ENCODE measurements at places on chromosomes 6 and 20.
A peak's percentile ranks its signal among the peaks of the same experiment; 100 is the strongest.

- DNase-seq, result no peak
These were observed 76.0 kb upstream of the TBC1D7 start for GRCh38 chr6:13404228-13404891.

DNA sequence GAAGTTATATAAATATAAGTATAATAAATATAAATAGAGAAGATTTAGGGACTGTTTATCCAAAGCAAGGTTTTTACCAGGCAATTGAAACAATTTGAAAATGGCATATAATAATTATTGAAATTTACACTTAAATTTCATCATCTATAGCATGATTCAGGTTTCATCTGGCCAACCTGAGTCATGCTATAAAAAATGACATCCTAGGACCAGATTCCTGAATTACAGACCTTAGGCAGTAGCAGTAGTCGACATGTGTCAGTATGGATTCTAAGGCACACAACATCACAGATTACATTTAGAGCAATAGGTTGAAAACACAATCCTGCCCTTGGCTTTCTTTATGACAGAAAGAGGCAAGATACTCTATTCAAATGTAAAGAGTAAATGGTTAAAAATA is 592.3 kb downstream of the PHF3 start:
- DNase-seq, result no peak

DNA sequence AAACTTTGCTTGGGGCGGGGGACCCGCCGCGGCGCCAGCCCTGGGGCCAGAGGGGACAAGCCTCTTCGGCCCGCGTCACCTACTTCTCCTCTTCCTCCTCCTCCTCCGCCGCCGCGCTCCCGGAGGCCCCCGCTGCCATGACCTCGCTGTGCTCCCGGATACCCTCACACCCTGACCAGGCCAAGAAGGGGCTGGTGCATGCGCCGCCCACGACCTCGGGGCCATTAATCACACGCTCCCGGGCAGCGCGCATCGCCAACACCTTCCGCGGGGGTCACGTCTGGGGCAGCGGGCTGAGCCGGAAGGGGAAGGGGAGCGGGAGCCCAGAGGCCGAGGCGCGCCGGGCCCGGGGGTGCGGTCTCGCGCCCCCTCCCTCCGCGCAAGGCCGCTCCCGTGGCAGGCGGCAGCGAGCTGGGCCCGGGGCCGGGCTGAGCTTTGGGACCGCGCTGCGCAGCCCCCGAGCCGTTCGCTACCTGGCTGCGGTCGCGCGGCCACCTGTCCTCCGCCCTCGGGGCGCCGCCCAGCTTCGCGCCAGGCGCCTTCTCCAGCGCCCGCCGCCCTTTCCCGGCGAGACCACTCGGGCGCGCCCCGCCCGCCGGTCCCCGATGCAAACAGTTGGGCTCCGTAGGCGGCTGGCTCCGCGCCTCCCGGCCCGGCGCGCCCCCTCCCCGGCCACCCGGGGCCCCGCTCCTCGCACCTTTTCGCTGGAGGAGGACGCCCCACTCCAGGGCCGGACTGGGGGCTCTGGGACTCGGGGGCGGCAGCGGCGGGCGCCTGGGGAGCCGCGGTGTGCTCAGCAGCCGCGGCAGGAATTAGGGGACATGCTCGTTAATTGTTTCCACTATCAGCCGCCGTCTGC is 575 bp upstream of the CNR1 start:
- no peak for DNase-seq

DNA sequence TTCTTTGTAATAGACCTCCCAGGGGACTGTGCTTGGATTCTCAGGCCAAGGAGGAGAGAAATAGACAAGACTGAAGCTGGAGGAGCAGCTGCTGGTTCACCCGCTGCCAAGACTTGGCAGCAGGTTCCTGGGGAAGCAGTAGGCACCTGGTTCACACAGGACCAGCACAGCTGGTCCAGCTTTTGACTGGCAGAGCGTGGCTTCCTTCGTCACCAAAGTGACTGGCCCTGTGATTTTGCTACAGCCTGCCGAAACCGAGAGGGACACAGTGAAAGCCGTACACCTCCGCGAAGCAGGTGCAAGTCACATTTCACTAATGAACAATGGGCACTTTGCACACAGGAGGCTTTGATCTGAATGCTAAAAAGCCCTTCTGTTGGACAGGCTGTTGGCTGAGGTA is 199.0 kb downstream of the RNF144B start:
- no peak for DNase-seq

DNA sequence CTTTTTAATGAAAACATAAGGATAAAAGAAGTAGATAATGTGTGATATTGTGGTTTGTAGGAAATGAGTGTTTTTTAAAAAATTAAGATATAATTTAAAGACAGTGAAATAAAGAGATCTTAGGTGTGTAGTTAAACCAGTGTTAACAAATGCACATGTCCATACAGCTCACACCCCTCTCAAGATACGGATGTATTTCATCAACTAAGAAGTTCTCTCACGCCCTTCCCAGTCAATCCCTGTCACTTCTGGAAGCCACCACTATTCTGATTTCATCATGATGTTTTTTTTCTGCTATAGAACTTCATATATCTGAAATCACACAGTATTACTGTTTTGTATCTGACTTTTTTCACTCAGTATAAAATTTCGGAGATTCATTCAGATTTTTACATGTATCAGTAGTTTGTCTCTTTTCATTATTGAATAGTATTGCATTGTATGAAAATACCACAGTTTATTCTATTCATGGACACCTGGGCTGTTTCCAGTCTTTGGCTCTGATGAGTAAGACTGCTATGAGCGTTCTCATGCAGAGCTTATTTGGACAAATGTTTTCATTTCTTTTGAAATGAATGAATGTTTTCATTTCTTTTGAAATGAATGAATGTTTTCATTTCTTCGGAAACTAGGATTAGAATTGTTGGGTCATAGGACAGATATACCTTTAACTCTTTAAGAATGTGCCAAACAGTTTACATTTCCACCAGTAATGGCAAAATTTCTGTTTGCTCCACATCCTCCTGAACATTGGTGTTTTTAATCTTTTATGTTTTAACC is 49.7 kb upstream of the ELOVL5 start:
- no peak for DNase-seq

DNA sequence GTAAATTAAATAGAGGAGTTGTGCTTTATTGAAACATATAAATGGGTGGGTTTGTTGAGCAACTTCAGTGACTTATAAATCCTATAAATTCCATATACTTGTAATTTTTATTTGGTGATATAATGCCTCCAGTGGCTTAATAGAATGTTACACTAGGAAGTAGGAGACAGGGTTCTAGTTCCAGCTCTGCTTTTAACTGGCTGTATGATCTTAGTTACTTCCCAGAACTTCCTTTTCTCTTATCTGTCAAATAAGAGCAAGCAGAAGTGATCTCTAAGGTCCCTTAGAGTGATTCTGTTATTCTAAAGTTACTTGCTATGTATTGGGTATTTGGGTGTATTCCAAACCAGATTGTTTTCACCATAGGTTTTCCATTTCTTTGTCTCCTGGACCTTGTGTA is 10.2 kb downstream of the ZSCAN23 start:
- DNase-seq, result no peak

GRCh38 chr6:149190224-149190831 is 127.2 kb upstream of the TAB2 start:
- no peak for DNase-seq

GRCh38 chr6:90372885-90373284 is 76.2 kb upstream of the BACH2 start:
- DNase-seq, result no peak

- peak; percentile 3 for DNase-seq
These were observed 148.7 kb downstream of the PRL start for GRCh38 chr6:22147921-22148776.

DNA sequence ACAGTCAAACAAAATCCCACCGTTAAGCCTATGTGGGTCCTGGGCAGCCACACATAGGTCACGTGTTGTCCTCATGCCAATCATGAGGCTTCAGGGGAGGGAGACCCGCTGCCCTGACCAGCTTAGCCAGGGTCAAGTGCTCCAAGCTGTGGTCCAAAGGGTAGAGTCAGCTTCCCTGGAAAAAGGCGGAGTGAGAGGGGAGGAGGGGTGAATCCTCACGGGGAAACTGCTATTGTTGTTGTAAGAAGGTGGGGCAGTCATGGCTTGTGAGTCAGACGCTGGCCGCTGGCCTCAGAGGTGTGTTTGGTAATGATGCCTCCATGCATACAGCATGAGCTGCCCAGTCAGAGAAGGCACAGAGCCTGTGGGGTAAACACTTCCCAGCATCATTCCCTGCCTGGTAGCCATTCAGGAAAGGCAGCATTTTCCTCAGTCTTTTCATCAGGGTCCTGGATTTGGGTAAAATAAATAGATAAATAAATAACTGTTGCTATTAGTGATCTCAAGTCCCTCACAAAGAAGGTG is 8.7 kb downstream of the CST3 start:
- DNase-seq, result no peak

GRCh38 chr6:117985916-117986315 is 78.9 kb downstream of the SLC35F1 start:
- no peak for DNase-seq

GRCh38 chr20:48015141-48015910 is 230.0 kb upstream of the SULF2 start:
- no peak for DNase-seq

DNA sequence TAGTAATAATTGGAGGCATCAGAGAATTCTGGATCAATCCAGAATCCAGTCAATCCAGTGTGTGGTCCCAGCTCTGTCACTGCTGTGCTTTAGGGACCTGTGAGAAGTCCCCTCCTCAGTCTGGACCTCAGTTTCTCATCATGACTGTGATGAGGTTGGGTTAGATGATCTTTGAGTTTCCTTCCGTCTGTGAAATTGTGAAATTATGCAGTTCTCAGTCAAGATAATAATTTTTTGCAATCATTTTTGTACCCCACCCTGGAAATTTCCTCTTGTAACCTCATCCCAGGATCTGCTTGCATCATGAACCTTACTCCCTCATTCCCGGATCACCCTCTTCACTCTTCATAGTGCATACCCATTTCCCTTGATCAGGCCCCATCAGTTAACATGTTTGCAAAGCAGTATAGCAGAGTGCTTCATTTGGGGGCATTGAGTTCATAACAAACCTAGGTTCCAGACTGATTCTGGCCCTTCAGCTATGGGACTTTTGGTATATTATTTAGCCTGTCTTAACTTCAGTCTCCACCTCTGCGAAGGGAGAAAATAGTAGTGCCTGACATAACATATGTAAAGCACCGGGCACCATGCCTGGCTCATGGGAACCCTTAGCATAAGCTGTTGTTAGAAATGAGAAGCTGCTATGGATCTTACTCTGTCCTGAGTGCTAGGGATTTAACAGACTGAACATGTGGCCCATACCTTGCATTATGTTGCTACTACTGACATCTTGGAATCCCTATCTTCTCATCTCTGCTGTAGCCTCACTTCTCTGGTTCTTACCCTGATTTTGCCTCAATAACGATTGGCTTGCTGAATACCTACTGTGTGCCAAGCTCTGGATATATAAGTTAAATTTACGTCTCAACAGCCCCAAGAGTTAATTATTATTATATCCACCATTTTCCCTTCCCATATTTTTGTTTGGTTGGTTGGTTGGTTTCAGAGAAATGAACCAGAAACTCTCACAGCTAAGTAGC is 1.3 kb downstream of the ZNF76 start:
- DNase-seq, result no peak

GRCh38 chr20:36152261-36152660 is 2.3 kb upstream of the EPB41L1 start:
- DNase-seq, result no peak

- DNase-seq, result no peak
These were observed 174.9 kb downstream of the PLCB1 start for GRCh38 chr20:8306937-8307336.

DNA sequence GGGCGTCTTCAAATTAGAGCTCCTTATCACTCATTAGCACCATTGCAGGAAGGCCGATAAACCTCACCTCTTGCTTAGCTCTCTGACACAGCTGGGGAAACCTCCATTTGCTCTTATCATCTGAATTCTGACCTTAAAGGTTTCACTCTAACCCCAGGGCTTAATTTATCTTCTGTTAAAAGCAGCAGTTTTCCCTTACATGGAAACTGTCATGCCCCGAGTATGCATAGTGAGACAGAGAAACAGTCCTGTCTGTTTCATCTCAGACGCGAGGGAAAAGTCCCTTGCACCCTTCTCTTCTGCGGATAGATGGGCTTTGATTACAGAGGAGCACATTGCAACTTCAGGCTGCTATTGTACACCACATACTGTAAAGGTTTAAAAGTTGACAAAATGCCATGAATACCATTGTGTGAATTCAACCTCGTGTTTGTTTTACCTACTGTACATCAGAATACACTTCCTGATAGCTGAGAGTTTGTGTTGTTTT is 191.5 kb upstream of the BMP2 start:
- no peak for DNase-seq

- DNase-seq, result no peak
These were observed 46.4 kb upstream of the PMEPA1 start for GRCh38 chr20:57756213-57756612.

DNA sequence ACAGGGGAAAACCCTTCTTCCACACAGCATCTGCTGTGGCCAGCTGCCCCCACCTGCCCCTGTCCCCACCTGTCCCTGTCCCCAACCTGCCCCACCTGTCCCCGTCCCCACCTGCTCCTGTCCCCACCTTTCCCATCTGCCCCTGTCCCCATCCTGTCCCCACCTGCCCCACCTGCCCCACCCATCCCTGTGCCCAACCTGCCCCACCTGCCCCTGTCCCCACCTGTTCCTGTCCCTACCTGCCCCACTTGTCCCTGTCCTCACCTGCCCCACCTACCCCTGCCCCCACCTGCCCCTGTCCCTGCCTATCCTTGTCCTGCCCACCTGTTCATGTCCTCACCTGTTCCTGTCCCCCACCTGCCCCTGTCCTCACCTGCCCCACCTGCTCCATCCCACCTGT is 6.4 kb upstream of the MYT1 start:
- DNase-seq, result no peak

GRCh38 chr6:40720375-40720748 is 133.2 kb upstream of the LRFN2 start:
- no peak for DNase-seq

- no peak for DNase-seq
These were observed 31.5 kb downstream of the SLC16A10 start for GRCh38 chr6:111118826-111119225.

DNA sequence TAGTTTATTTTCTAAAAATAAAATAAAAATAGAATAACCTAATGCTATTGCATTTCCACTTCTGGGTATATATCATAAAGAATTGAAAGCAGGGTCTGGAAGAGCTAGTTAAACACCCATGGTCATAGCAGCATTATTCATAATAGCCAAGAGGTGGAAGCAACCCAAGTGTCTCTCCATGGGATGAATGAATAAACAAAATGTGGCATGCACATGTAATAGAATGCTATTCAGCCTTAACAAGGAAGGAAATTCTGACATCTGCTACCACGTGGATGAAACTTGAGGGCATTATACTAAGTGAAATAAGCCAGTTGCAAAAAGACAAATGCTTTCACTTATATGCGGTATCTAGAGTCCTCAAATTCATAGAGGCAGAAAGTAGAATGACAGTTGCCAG is 130.8 kb downstream of the TIAM2 start:
- no peak for DNase-seq

Data from C1 segment of cervical spinal cord (tissue), 14 donors.